ENCODE measurements at places on chromosomes 7 and 10.

- no peak for DNase-seq
Observed at GRCh38 chr7:122487131-122487530, 182.6 kb upstream of the FEZF1 start.

DNA sequence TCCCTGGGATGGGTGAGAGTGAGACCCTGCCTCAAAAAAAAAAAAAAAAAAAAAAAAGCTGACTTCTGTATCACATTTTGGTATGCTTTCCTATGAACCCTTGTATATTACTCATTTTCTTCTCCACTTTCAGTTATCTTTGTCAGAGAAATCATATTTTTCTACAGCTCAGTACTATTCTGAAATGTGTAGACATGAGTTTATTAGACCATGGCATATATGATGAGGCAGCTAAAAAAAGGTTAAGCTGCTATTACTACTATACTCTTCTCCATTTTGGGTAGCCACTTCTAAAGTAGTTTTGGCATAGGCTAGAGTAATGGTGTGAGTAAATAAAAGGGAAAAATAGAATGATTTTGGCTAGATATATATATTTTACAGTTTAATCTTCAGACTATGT, 53.4 kb downstream of the MLLT10 start:
- DNase-seq: no peak

DNA sequence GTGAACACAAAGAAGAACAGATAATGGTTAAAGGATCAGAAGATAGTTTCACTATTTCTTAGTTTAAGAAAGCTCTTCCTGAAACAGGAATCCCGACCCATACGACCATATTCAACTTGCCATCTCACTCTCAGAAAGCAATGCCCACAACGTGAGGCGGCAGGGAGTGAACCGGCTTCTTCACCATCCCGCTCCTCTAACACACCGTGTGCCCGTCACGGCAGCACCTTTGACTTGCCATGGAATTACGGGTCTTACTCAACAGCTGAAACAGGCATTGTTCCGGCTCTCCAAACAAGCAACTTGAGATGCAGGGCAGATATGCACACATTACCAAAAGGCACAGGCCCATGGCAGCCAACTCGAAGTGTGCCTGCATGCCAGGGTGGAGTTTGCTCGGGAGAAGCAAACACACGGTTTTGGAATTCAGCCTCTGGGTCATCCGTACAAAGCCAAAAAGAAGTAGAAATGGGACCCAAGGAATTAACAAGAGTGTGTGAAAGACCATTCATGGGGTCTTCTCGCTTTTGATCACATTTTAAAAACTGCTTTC, 293.6 kb downstream of the DNAJB6 start:
- no peak for DNase-seq

DNA sequence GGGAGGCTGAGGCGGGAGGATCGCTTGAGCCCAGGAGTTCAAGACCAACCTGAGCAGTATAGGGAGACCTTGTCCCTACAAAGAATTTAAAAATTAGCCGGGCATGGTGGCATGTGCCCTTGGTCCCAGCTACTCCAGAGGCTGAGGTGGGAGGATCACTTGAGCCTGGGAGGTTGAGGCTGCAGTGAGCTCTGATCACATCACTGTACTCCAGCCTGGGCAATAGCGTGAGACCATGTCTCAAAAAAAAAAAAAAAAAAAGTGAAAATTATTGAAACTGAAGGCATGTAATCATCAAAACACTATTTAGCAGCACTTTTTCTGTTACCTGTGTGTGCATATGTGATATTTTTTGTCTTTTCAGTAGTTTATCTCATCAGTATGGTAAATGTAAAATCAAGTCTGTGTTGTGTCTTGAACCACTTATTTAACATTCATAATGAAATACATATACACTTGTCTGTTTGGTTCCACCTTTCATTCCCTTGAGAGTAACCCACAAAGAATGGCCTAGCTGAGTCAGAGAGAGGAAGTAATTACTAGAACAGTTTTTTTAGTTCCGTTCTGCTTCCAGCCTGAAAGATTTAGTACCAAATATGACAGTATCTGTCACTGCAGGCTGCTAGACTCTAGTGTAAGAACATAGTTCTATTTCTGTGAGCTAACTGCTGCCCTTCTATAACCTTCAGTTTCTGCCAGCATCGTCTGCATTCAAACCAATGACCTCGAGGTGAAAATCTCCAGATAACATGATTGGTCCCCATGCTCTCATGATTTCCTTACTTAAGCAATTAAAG, 68.6 kb downstream of the MMRN2 start:
- peak; percentile 44 for DNase-seq

- no peak for DNase-seq
Observed at GRCh38 chr7:2660359-2661095, 27.5 kb upstream of the AMZ1 start.

GRCh38 chr10:48604991-48605508, at the start of gene ARHGAP22:
Gene ARHGAP22 (minus strand): TSS chr10:48605073. CDS start chr10:48604796, 277 bp downstream.
- peak; percentile 64 for DNase-seq

DNA sequence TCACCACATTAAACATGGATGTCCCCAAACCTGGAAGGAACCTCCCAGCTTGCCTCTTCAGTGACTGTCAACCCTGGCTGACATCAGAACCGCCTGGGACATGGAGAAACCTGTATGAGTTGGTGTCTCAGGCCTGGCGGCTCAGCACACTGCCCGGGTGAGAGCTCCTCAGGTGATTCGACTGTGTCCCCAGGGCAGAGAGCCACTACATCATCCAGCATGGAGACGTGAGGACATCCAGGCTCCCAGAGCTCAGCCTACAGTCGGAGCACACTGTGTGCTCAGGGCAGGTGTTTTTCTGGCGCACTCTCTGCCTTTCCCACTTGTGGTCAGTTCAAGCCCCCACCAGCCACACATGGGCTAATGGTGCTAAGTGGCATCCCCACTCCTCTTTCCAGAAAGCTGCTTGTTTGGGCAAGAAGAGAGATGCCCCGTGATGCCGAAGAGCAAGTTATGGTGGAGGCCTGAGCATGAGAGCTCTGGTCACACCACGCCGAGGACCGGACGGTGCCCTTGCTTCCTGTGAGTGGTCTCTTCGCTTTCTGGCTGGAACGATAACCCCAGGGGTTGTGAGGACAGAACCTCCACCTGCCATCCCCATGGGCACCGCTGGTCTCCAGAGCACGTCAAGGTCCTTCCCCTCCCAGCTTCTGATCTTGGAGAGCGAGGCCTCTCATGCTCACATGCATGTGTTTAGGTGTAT, 38.5 kb downstream of the AMZ1 start:
- DNase-seq: no peak

GRCh38 chr10:100253041-100253440, 14.4 kb downstream of the CWF19L1 start:
- no peak for DNase-seq

GRCh38 chr10:79051766-79052165, 17.0 kb upstream of the ZMIZ1 start:
- no peak for DNase-seq

GRCh38 chr7:142696456-142697179, 52.7 kb upstream of the PRSS1 start:
- DNase-seq: no peak

DNA sequence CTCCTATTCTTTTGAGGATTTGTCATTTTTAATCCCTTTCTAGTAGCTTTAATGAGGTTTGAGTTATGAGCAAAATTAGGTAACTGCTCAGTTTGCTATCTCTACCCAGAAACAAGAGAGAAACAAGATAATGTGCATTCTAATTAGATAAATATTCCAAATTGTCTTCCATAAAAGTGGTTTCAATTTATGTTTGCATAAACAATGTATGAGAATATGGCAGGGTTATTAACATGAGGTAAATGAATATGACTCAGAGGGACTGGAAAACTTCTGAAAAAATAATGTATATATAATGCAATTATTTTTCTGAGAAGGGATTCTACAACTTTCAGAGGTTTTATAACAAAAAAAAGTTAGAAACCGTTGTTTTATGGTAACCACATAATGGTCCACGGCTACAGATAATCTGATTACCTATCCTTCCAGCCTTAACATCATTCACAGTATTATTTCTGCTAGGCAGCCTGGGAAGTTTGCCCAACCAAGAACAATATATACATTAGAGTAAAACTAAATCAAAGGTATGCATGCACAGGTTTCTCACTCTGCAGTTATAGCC, 101.2 kb downstream of the CRPPA start:
- no peak for DNase-seq

DNA sequence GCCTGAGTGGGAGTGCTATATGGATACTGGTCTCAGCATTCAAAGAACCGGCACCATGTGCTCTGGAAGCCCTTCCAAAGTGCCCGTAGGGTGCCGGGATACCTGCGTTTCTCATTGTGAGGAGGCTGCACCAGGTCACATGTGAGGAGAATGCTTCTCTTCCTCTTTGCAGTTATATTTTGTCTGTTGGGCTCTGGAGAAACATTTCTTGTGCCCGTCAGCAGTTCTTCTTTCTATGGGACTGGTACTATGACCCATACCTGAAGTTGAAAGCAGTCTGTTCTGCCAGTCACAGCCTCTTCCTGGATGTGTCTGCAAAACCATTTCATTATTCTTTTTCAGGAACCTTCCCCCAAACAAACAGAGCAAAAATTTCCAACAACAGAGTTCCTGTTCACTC, 465.0 kb downstream of the SUGCT start:
- DNase-seq: no peak

DNA sequence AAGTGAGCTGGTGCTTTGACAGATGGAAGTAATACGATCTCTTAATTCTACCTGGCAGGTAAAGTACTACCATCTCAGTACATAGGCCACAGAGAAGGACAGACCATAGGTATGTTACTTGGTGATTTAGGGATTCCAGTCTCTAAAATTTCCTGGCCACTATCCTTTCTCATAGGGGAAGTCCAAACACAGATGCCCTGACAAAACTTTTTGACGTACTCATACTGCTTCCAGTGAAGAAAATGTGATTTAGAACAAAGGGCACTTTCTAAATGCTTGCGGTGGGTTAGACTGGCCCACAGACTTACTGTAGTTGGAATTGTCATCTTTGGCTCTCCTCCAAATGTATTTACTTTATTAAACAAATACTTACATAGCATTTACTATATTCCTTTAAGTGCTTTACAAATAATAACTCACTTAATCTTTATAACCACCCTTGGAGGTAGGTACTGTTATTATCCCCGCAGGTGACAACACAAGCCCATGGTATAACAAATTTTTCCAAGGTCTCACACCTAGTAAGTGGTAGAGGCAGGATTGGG, 3.0 kb downstream of the PI4K2A start:
- no peak for DNase-seq

DNA sequence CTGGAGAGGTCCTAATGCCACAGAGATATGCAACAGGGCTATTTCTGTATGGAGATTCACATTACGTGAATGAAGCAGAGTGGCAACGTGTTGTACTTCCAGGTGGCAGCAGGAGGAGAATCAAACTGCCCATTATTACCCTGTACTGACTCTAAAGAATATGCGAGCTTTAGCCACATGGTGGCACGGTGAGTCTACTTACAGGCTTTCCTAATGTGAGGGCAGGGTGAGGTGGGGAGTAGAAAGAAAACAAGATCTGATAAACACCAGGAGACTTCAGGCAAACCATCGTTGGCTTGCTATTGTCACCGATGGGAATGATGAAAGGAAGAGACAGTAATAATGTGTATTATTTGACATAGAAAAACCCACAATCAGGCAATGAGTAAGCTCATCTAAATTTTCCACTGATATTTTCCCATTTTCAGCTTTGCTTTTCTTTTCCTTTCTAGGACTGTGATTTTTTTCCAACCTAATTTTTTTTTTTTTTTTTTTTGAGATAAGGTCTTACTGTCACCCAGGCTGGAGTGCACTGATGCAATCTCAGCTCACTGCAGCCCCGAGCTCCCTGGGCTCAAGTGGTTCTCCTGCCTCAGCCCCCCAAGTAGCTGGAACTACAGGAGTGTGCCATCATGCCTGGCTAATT, 164.3 kb downstream of the BTAF1 start:
- DNase-seq: peak; percentile 35

GRCh38 chr10:125041856-125042506, 100.1 kb downstream of the ZRANB1 start:
- DNase-seq: no peak

DNA sequence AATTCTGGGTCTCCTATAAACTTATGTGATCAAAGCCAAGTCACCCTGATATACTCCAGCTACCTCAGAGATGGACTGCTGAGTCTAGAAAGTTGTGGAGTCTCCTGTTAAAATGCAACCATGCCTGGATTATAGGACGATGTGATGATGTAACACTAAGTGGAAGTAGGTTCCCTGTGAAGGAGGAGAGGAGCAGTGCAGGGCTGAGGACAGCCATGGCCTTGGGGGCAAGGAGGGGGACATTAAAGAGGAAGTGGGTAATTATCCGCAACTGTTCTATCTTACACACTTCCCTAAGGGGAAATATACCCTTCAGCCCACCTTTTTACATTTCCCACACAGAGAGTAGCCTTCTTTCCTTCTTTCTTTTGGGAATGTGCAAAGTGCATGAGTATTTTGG, 63.8 kb downstream of the MTPN start:
- no peak for DNase-seq

DNA sequence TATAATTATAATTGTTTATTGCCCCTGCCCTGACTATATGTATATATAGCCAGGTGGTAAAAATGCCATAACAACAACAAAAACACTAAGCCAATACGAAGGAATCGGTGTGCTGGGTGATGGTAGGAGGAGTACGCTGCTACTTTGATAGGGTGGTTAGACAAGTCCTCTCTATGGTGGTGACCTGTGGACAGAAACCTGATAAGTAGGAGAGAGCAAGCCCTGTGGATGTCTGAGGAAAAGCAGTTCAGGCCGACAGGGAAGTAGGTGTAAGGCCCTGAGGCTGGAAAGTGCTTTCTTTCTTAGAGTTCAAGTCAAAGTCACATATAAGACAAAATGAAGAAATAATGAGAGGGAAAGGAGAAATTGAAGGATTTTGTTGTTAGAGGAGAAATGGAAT, 823.8 kb upstream of the CELF2 start:
- no peak for DNase-seq

DNA sequence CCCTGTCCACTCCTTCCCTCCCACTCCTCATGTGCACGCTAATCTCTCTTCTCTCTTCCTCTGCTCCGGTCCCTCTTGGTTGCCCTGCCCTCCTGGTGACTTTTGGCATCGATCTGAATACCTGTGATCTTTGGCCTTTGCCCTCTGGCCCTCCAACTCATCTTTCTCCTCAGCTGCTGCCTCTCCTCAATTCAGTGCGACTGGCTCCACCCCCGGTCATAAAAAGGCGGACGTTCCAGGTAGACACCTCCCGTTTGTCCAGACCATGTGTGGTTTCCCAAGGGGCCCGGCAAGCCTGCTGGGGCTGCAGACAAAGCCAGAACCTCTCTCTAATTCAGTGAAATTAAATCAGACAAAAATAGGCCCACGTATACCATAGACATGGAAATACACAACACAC, 96.8 kb downstream of the COL13A1 start:
- no peak for DNase-seq

GRCh38 chr10:81348003-81348402, 527.0 kb upstream of the NRG3 start:
- no peak for DNase-seq

DNA sequence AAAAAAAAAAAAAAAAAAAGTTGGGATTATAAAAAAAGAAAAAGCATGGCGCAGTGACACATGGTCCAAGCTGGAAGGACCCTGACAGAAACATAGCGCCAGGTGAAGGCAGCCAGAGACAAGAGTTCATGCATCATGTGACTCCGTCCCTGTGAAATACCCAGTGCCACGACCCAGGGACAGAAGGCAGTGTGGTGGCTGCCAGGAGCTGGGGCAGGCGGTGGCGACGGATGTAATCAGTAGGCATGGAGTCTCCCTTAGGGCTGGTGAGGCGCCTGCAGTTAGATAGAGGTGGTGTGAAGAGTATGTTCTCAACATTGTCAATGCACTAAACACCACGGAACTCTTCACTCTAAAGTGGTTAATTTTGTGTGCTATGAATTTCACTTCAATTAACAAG, 43.9 kb downstream of the STK32C start:
- no peak for DNase-seq
